ENCODE measurements at places on chromosomes 3 and 15.

DNA sequence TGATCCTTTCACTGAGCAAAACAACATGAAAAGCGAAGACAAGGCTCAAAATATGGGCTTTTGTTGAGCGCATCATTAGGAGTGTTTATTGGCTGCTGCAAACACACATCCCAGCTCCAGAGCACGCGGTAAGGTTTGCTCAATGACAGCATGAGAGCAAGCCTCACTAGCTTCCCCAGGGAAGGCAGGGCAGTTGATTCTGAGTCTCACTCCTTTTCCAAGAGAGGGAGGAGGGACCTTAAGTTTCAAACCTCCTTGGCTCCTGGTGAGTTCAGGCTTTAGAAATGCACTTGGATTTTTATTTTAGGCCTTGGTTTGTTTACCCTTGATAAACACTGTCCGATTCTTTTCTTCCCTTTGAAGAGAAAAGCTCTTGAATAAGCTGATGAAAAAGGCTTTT is 69.1 kb upstream of the CACNA2D3 start:
- DNase-seq, result no peak

DNA sequence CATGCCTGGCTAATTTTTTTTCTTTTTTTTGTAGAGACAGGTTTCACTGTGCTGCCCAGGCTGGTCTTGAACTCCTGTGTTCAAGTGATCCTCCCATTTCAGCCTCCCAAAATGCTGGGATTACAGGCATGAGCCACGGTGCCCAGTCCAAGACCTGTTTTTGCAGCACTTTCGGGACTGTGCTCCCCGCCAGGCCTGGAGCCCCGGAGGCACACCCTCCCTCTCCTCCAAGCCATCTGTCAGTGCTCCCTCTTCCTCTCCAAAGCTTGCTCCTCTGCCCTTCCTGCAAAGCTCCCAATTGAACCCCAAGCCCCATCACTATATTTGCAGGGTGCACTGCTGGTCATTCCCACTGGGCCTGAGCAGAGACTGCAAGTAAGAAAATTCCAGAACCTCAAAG is 98.1 kb downstream of the CORO2B start:
- DNase-seq, result no peak

DNA sequence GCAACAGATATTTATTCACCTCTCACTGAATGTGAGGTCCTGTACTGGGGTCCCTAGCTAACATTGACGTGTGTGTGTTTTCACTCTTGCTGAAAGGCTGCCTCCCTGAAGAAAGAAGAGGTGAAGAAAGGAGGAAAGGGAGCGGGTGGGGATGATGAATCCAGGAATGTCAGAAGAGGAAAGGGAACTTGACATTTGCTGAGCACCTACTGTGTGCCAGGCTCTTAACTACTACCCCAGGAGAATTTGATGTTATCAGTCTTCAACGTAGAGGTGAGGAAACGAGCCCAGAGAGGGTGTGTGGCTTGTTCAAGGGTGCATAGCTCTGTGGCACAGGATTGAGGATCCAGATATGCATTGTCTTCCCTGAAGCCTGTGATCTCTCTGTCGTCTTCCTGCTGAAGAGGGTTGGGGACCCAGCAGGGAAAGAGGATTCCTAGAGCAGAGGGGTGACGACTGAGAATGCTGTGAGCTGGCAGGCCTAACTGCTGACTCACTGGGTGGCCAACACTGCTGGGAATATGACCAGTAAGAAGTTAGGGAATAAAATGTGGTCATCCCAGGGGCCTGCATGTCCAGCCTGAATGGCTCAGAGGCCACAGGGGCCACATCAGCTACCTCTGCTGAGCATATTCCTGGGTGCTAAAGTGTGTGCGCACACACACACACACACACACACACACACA is 6.6 kb upstream of the ATP2B2 start:
- no peak for DNase-seq

DNA sequence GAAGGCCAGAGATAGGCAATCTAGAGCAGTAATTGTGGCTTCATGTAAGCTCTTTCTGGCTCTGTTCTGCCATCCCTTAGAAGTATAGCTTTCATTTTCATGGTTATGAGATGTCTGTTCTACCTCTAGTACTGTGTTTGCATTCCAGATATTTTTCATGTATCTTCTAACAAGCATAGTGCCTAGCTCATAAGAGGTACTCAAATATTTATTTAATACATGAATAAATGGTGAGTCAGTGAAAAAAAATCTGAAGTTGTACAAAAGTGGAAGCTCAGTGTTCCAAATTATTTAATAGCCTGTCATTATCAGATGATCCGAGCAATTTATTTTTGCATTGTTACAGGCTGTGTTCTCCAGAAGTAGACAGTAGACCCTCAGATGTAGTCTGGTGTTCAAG is 64.3 kb downstream of the OXSM start:
- no peak for DNase-seq

- no peak for DNase-seq
Observed at GRCh38 chr3:106176734-106177133, 307.9 kb upstream of the CBLB start.

DNA sequence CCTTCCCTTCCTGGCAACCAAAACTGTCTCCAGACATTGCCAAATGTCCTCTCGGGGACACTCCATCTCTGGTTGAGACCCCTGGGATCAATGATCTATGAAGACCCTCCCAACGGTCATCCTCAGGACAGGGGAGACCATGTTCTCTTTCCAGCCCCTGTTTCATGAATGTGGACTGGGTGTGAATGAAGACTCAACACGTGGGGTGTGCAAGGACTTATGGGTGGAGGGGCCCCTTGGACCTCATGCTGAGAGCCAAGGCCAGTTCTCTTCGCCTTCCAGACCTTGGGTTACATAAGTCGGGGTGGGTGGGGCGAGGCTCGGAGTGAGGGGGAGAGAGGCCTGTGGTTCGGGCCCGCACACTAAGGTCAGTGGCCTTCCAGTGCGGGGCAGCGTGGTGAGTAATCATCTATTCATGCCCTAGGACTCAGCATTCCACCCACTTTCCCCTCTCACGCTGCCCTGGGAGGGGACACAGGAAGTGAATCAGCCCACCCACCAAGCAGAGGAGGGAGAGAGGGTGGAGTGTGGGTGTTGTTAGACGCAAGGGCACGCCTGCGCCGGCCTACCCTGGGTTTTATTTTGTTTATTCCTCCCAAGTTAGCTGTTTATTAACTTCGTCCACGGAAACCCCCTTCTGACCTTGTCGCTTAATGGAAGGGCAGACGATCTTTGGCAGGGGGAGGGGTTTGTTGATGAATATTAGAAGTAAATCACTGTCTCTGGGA is 6.7 kb downstream of the PAQR5 start:
- no peak for DNase-seq

- peak; percentile 25 for DNase-seq
Observed at GRCh38 chr3:151203051-151203420, at the start of gene GPR171. Gene GPR171 (minus strand): TSS chr3:151203216. CDS start chr3:151199386, 3,830 bp downstream.

- no peak for DNase-seq
Observed at GRCh38 chr3:138940446-138940845, 6.5 kb downstream of the FOXL2 start.

GRCh38 chr15:52788099-52788986 is 1.8 kb downstream of the ONECUT1 start:
- no peak for DNase-seq

DNA sequence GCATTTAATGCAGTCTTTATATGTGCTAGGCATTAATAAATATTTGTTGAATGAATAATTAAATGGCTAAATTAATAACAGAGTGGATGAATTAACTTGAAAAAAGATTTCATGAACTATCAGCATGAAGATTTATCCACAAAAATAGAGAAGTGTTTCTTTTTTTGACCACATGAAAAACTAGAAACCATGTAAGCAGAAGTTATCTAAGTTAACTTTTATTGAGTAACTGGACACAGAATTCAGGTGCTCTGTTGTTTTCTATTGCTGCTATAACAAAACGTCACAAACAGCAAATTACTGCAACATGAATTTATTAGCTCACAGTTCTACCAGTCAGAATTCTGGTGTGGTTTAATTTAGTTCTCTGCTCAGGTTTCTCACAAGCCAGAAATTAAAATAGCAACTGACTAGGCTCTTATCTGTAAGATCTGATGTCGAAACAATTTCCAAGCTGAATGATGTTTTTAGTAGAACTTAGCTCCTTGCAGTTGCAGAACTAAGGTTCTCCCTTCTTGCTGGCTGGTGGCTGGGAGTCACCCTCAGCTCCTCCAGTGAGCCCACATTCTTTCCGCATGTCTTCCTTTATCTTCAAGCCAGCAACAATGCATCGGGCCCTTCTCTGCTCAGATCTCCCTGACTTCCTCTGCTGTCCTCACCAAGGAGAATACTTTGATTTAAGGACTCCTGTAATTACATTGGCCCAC is 810.2 kb upstream of the ALCAM start:
- no peak for DNase-seq

DNA sequence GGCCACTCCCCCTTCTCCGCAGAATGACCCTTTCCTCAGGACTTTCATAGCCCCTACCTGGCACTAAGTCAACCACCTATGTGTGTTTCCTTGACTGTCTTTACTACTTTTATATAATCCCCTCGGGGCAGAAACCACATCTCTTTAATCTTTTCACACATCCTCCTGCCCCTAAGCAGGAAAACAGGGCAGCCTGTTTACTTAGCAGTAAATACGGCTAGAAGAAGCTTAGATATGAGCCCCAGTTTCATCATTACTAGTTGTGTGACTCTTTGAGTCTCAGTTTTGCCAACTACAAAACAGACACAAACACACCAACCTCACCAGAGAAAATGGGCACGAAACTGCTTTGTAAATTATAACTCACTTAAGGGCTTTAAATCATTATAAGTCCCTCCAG is 98.3 kb downstream of the CYP19A1 start:
- no peak for DNase-seq

DNA sequence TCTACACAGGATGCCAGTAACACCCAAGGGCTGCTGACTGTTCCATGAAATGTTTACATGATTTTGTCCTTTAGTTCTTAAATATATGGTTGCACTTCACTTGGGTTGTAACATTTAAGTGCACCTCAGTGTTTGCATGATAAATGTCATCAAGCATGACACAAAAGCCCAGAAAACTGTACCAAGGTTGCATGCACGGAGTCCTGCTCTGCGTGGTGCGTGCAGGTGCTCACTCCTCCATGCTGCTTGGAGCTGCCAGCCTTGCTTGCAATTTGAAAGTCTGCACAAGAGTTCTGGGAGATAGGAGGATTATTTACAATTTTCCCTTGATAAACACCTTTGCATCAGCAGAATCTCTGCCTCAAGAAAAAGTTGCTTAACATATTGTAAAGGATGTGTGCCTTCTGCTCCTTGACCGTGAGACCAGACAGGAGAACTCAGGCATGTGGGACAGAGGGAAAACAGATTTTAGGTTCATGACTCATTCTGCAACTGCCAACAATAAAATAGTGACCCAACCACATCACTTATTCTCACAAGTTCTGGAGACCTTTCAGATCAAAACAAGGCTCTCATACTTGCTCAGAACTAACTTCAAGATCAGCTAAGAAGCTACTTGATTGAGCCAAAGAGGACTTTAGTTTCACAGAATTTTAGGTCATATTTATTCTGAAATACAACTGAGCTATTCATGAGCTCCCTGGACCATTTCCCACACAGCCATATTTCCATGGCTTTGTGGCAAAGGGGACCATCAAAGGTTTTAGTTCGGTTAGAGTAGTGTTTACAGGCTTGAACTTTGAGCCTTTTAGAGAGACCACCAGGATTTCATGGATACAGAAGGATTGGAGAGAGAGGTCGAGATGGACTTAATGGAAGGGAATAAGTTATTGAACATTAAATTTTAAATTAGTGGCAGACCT is 128.4 kb upstream of the ZBED2 start:
- DNase-seq, result no peak

DNA sequence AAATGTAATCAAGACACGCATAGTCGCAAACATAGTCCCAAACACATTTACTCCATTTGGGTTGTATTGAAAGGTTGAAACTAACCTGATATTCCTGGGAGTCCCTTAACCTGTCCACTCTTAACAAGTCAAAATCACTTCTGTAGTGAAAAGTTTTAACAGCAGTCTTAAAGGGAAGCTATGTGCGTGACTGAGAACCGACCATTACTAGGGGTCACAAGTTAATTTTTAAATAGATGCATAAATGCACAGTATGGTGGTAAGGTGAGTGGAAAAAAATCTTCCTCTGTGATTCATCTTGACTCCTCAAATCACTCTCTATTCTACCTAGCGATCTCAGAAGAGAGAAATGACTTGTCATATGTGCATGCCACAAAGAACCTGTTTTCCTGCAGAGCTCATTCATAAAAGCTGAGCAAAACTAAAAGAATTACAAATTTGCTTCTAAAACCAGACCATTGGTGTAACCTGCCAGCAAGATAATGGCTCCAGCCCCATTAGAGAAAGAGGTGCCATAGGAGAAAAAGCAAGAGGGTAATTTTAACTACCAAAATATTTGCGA is 4.8 kb downstream of the GPR15 start:
- DNase-seq, result no peak

DNA sequence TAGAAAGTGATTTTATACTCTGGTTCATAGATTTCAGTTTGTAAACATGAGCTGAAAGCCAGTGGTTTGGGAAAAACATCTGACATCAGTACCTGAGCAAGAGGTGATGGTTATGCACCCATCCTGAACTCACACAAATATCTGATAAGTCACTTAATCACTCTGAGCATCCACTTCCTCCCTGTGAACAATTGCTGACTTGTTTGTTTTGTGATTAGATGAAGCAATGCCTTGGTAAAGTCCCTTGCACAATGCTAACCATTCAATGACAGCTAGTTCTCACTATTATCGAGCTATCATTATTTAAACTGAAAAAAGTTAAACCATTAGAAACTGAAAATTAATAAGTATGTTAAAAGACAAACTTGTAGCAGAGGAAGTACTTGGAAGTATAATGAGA is 303.0 kb downstream of the PLOD2 start:
- DNase-seq, result no peak

GRCh38 chr3:89395456-89395855 is 288.0 kb downstream of the EPHA3 start:
- DNase-seq, result no peak

DNA sequence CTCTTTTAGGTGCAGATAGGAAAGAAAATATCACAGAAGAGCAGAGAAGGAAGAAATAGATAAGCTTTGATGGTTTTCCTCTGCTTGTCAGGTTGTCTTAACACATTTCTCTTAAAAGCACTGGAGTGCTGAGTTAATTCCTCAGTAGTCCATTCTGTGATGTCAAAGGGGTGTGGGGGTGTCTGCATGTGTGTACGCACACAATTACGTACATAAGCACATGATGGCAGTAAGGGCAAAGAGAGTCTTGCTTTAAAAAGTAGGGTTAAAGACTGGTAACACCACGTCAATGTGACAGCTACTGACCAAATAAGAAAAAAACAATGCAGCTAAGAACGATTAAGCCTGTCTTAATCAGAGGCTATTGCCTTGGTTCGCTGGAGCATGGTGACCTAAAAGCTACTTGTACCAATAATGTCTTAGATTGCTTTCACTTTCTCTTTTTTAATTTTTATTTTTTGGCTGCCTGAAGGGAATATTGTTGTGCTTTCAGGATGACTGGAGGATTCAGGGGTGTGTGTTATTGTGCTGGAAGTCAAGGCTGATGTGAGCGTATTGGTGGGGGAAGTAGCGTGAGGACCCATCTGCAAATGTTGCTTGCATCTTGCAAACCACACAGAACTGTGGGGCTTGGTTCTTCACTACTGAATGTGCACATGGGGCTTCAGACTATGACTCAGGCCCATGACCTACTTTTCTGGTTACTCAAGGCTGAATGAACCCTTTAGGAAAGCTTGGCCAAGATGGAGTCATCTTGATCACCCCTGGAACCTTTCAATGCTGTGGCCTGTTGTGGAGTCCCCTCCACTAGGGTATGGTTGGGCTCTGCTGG is 417.8 kb upstream of the TPM1 start:
- DNase-seq, result no peak

GRCh38 chr3:118187221-118187620 is 847.4 kb downstream of the IGSF11 start:
- DNase-seq, result no peak
